Activated naive CD8-positive, alpha-beta T cell treated with anti-CD3 and anti-CD28 coated beads, Interleukin-2, amount 50 U/mL, for 16 hours (primary cell): ENCODE measurements at places on chromosomes 3 and 15.

GRCh38 chr3:70849911-70850699 lies 537.7 kb upstream of the MDFIC2 start:
- DNase-seq: no peak

GRCh38 chr15:48185529-48185928 lies 5.9 kb upstream of the CTXN2 start:
- DNase-seq: no peak

DNA sequence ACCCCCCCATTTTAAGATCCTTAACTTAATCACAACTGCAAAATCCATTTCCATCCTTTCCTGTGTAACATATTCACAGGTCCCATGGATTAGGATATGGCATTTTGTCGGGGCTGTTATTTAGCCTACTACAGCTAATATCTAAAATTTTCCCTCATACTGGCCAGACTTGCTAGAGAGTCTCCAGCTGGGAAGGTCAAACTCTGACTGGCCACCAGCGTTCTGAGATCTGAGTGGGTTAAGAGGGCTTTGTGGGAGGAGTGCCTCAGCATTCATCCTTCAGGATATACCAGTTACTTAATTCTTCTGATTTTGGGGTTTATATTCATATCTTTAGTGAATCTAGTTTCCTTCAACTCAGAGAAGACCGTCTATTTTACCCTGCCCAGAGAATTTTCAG lies 17.7 kb downstream of the TM4SF18 start:
- no peak for DNase-seq

- DNase-seq: no peak
Measured at GRCh38 chr3:125120379-125121122, 64.8 kb upstream of the HEG1 start.

- no peak for DNase-seq
Measured at GRCh38 chr15:36406911-36407310, 172.5 kb upstream of the CDIN1 start.

DNA sequence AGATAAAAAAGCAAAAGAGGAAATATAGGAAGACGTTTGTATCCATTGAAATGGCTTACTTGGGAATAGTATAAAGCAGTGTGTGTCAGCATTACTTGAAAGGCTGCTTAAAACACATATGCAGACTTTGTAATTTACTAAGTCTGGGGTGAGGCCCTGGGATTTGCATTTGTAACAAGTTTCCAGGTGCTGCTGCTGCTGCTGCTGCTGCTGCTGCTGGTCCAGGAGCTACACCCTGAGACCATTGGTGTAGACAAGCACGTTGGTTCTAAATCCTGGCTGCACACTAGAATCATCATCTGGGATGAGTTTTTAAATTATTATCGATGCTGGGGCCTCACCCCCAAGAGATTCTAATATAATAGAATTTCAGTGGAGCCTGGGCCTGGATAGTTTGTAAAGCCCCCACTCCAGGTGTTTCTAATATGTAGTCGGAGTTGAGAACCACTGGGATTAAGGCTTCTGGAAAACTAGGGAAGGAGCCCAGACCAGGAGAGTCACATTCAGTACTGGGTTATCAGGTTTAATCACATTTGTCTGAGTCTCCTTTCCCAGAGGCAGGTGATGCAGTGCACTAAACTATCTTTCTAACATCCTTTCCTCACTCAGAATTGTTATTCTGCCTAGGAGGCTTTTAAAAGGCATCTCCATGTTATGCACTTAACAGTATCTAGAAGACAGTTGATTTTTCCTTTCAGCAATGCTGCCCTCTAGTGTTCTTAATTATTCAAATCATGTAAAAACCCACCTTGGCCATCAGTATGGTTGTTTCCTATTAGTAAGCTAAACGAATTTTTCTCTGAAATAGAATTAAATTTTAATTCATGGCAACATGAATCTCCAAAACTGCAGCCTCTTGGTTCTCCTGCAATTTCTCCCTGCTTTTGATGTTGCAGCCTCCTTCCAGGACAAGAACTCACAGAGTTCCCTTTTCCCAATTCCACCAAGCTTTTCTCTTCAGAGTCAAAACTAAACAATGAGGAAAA lies 45.4 kb downstream of the SSR3 start:
- DNase-seq: no peak

DNA sequence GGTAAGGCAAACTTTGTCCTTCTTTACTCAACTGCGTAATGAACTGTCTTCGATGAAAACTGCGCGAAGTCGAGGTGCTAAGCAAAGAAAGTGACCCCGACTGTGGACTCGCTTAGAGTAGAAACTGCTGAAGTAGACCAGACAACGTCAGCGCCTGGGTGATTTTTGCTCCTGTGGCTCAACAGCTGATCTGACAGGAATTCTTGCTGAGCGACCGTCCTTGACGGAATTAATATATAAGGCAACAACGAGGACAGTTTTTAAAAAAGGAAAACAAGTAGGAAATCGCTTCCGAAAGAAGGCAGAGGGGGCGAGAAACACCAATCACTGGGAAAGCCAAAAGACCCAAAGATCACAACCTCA lies 541 bp downstream of the RPS27L start:
- DNase-seq: no peak

- DNase-seq: no peak
Measured at GRCh38 chr3:13235897-13236296, 162.7 kb upstream of the IQSEC1 start.

DNA sequence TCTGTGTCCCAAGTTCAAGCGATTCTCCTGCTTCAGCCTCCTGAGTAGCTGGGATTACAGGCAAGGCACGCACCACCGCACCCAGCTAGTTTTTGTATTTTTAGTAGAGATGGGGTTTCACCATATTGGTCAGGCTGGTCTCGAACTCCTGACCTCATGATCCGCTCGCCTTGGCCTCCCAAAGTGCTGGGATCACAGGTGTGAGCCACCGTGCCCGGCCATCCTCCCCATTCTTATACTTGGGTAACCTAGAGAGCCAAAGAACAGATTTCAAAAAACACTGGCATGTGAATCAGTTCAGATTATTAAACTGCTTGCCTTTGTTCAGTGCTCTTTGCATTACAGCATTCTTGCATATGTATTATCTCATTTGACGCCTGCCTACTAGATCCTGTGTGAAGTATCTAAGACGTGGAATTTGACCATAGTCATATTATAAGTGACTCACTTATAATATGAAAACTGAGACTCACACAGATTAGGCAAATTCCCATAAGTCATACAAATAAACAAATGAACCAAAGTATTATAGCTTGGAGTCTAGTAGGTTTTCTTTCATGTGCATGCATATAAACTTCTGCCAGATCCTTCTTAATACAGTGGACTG lies 123.5 kb downstream of the UNC13C start:
- DNase-seq: no peak

GRCh38 chr15:90650117-90650955 lies 66.8 kb upstream of the BLM start:
- no peak for DNase-seq

- DNase-seq: no peak
Measured at GRCh38 chr3:105345156-105345555, 21.6 kb upstream of the ALCAM start.

DNA sequence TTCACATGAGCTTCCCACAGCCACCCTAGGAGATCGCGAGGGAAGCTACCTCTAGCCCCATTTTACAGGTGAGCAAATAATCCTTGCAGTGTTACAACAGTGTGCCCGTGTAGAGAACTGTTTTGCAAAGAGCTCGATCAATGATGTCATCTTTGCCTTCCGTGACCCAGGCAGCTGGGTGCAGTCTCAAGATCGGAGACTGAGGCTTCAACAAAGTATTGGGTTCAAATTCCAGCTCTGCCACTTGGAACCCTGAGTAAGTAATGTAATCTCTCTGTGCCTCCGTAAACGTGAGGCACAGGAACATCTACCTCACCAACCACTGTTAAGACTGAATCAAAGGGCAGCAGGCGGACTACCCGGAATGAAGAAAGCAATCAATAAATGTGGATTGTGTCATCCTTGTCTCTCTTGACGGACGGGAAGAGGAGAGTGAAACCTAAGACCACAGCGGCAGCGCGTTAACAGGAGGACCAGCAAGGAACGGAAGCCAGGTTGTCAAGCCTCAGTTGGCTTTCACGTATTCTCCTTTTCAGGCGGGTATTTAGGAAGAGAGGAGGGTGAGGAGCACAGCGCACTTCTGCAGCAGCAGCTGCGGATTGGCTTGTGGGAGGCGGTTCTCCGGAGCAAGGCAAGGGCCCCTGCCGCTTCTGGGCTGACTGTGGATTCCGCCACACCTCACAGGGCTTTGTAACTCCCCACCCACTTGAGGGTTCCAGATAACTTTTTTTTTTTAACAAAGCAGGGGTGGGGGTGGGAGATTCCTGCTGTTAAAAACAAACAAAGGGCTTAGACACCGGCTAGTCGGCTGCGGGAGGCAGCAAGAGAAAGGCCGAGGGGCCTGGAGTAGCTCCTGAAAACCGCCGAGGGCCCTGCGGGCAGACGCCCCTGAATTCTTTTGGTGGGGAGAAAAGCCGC lies 1.5 kb upstream of the SMAD3 start:
- no peak for DNase-seq

DNA sequence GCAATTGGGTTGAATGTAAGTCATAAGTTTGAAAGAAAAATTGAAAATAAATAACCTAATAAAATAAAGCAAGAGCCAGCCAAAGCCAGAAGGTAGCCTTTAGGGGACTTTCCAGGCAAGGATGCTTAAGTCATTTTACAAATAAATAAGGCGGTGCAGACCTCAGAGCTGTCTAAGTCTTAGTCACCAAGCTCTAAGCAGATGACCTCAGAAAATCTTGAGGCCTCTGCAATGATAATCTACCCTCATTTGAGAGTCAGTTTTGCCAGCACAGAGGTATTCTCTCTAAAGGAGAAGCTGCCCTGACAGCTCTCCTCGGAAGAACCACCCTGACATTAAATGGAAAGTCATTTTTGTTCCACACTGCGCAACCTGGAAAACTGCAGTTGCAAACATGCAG lies 113.9 kb downstream of the OXNAD1 start:
- DNase-seq: no peak

- DNase-seq: no peak
Measured at GRCh38 chr3:117589454-117589853, 879.9 kb downstream of the TUSC7 start.

DNA sequence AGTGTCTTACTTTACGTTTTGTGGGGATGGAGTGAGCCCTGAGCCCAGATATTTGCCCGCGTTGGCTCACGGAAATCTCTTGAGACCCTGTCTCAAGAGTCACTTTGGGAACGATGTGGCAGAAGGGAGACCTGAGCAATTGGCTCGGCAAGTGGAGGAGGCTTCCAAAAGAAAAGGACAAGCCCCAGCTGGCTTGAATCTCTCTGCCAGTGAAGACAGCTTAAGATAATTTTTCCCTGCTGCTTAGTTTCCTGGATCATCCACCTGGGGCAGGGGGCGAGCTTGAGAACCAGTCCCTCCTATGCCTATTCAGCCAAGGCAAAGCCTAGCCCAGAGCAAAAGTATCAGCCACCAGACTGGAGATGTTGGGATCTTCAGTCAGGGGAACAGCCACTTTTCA lies 708 bp downstream of the SEC22A start:
- DNase-seq: no peak

GRCh38 chr3:125125821-125126245 lies 70.0 kb upstream of the HEG1 start:
- DNase-seq: no peak

- DNase-seq: no peak
Measured at GRCh38 chr3:42655980-42656679, 2.6 kb downstream of the ZBTB47 start.

DNA sequence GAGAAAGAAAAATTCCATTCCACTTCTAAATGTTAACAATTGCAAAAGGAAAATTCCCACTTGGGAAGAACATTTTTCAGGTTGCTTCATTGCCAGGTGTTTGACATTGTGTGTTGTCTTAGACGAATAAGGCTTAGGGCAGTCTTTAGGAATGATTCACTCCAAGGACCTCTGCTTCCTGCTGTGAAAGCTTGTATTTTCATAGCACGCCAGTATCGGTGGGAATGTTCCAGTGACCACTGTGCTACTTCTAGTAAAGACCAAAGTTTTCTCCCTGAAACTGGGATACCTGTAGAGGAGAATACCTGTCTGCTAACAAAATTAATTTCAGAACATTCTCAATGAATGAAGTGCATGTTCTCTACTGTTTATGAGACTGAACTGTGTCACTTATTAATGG lies 64.1 kb downstream of the CDIN1 start:
- DNase-seq: no peak

GRCh38 chr3:170024581-170024980 lies 13.2 kb upstream of the GPR160 start:
- no peak for DNase-seq
